ENCODE measurements at places on chromosomes 11 and 22.

GRCh38 chr22:44390613-44390970, 77.8 kb upstream of the SHISAL1 start:
- no peak for DNase-seq

DNA sequence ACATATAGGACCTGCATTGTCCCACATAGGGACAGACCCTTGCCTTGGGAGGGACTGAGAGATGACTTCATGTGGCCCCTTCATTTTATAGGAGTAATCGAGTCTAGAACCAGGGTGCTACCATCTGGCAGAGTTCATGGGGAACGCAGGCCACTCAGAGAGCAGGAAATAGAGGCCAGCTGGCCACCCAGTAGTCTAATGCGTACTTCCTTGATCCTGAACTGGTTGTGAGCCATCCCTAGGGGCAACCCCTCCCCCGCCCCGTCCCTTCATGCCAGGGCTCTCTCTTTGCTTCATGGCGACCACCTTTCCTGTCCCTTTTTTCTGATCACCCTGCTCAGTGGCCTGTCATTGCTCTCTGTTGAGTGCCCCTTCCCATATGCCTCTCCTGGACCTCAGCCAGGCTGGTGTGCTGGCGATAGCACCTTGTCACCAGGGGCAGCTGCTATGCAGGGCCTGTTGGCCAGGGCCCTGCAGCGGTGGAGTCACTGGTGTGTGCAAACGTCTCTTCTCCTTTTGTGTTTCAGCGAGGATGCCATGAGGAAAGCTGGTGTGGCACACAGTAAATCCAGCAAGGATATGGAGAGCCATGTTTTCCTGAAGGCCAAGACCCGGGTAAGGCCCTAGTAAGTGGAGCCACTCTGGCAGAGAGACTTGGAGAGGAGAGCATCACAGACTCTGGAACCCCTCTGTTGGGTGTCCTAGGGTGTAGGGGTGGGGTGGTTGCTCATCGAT, 29.3 kb downstream of the MED15 start:
- DNase-seq = no peak

DNA sequence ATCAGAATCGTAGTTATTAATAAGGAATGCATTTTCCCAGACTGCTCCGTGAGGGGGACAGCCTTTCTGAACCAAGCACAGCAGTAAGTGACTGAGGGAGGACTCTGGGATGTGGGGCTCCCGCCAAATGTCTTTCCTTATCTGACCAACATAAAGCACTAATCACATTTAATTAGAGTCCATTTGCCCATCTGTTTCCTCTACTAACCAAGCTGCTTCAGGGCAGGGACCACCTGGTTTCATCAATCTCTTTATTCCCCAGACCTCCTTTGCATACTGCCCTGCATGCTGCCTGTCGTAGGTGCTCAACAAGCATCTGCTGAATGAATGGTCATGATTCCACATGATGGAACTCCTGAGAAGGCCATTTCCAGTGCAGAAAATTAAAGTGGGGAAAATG, 29.4 kb downstream of the SMCO4 start:
- DNase-seq = no peak

GRCh38 chr11:63564056-63564774, 1.0 kb upstream of the PLAAT2 start:
- no peak for DNase-seq

Data from fibroblast of gingiva (primary cell).